Naive B cell (primary cell): ENCODE measurements at places on chromosomes 12 and 14. TPM values are rescaled to one million over a fixed set of nuclear protein-coding genes. Genes with fewer than 3 reads are reported as not detected.

DNA sequence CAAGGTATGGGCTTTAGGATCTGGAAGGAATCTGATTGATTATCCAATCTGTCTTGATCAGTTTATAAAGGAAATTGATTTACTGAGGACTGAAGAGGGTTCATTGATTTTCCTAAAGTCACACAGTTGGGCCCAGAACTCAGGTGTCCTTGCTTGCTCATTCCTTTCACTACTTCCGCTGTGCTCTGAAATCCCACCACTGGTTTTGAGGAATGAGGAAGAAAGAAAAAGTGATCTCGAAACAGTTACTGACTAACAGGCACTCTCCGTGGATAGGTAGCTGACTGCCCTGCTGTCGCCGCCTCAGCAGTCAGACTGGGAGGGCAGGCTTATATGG, at the start of gene FITM1:
Gene FITM1, plus strand, starts transcription at position 280 of the 337 bp plus-strand sequence. CDS start 905 bp downstream, outside the sequence.
- DNase-seq: no peak

GRCh38 chr14:81963846-81964245, 430.2 kb upstream of the SEL1L start:
- DNase-seq: no peak

DNA sequence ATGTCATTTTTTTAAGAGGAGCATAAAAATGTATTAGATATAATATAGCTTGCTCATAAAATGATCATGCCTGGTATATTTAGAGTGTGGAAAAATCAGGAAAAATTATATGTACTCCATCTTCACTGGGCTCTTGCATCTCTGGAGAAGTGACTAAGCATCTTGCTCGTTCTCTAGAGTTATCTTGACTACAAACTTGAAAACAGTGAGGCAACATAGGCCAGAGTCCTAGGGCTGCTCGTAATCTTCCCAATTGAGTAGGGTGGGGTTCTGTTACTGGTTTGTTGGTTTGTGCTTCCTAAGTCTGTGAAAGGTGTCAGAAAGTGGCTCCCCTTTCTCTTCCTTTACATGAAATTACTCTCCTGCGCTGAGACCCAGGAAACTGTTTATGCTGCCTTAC, 46.2 kb downstream of the AACS start:
- no peak for DNase-seq

DNA sequence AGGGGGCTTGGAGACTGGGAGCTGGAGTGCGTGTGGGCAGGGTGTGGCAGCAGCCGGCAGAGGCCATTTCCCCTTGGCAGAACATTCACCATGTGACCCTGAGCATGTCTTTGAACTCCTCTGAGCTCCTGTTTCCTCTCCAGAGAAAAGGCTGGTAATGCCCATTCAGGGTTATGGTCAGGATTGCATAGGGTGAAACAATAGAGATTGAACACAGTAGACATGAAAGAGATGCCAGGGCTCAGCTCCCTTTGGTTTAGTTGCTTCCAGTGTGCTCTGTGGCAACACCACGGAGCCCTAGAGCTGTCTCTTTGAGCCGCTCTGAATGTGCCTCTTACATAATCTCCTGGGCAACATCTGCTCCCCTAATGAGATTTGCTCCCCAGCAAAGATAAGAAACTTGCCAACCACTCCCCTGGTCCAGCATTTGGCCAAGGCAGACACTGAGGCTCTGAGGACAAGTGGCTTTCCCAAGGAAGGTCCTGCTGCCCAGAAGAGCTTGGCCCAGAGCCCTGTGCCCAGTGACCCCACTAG, 4.6 kb downstream of the IFI27 start:
- no peak for DNase-seq

The SDR9C7 gene
- polyA plus RNA-seq: not detected

The ART4 gene
- polyA plus RNA-seq: not detected

DNA sequence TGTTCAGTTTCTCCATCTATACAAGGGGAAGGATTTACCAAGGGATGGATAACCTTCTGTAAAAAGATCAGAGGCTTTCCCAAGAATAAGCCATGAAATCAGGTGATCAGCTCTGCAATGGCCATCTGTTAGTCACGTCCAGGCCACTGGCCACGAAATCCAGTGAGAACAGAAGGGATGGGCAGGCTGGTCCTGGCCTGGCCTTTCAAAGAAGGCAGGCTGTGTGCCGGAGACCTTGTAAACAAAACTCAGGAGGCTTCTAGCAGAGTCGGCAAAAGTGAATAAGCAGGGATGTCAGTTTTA, 68.5 kb downstream of the RNF34 start:
- no peak for DNase-seq

The PPP4R4 gene
- not detected for polyA plus RNA-seq

The MGST1 gene
- 2.0 TPM for polyA plus RNA-seq

- DNase-seq: no peak
Observed at GRCh38 chr12:67471810-67472209, 176.7 kb upstream of the DYRK2 start.
